Activated CD4-positive, alpha-beta T cell treated with anti-CD3 and anti-CD28 coated beads, Interleukin-2, amount 50 U/mL, for 4 hours (primary cell): ENCODE measurements at places on chromosomes 1 and 21.

GRCh38 chr1:9426291-9426711 lies 113.0 kb upstream of the SLC25A33 start:
- peak; percentile 60 for DNase-seq

DNA sequence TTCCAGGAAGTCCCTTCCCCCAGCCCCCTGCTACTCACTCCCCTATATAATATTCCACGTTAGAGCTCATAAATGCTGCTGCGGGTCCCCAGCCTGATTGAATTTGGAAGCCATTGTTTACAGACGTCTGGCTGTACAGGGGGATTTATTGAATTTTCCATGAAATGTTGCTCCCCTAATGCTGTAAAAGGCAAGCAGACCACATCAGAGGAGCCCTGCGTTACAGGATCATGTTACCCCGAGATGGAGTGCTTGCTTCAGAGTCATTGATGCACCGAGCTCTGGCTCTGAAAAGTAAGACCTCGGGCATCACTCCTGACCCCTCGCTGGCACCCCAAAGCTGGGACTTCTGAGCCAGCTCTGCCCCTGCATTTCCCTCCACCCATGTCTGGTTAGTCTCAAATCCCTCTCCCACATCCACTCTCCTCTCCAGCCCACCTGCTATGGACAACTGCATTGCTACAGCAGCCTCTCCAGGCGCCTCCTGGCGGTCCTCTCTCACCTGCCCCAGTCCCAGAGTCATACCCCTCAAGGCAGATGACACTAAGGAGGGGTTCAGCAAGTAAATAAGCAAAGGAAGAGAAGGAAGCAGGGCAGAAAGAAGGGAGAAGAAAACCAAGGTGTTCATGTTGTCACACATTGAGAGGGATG lies 127.8 kb downstream of the TMEM53 start:
- no peak for DNase-seq

DNA sequence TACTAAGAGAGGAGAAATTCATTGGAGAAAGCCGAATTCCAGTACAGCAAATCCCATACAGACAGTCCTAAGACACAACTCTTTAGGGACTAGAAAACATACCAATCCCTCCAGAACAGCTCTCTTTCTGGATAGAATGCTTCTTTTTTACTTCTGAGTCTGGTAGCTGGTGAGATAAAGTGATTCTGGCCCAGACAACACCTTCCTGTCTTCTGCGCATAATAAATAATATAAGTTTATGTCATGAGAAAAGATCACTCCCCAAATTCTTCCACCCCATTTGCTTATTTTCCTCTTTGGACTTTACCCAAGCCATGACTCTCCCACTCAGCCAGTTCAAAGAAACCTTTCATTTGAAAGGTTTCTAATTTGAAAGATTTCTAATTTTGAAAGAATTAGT lies 98.4 kb downstream of the EDEM3 start:
- DNase-seq: no peak

DNA sequence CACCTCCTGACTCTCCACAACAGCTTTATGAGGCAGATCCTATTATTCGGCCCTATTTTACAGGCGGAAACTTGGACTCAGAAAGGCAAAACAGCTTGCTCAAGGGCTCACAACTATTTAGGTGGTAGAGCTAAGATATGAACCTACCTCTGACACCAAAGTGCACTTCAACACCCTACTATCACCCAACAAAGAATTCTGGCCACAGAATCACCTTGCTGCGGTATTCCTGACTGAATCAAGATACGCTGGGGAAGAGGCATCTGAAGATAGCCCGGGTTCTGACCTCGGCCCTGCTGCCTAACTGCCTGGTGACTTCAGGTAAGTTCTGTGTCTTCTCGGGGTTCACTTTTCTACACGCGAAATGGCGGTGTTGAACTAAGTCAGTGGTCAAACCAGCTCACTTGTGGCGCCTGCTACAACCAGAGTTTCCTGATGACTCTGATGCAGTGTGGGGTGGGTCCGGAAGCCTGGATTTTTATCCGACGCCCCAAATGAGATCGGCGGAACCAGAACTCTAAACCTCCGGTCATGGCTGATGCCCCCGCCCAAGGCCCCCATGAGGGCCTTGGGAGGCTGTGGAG lies 608 bp downstream of the PEF1 start:
- no peak for DNase-seq

- DNase-seq: no peak
Measured at GRCh38 chr1:20729990-20730689, 2.4 kb downstream of the SH2D5 start.

DNA sequence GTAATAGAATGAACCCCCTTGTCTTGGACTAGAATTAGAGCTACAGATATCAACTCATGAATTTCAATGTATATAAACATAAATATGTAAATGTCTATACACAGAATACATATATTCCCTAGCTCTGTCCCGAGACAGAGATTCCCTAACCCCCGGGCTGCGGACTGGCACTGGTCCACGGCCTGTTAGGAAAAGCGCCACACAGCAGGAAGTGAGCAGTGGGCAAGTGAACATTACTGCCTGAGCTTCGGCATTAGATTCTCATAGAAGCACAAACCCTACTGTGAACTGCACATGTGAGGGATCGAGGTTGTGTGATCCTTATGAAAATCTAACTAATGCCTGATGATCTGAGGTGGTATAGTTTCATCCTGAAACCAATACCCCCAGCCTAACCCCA lies 51.2 kb downstream of the PIK3R3 start:
- DNase-seq: no peak

GRCh38 chr21:37784591-37785318 lies 131.5 kb downstream of the KCNJ6 start:
- no peak for DNase-seq

- DNase-seq: no peak
Measured at GRCh38 chr1:211503542-211503941, 11.6 kb upstream of the RD3 start.

- DNase-seq: no peak
Measured at GRCh38 chr1:9250411-9251381, 16.1 kb downstream of the H6PD start.

DNA sequence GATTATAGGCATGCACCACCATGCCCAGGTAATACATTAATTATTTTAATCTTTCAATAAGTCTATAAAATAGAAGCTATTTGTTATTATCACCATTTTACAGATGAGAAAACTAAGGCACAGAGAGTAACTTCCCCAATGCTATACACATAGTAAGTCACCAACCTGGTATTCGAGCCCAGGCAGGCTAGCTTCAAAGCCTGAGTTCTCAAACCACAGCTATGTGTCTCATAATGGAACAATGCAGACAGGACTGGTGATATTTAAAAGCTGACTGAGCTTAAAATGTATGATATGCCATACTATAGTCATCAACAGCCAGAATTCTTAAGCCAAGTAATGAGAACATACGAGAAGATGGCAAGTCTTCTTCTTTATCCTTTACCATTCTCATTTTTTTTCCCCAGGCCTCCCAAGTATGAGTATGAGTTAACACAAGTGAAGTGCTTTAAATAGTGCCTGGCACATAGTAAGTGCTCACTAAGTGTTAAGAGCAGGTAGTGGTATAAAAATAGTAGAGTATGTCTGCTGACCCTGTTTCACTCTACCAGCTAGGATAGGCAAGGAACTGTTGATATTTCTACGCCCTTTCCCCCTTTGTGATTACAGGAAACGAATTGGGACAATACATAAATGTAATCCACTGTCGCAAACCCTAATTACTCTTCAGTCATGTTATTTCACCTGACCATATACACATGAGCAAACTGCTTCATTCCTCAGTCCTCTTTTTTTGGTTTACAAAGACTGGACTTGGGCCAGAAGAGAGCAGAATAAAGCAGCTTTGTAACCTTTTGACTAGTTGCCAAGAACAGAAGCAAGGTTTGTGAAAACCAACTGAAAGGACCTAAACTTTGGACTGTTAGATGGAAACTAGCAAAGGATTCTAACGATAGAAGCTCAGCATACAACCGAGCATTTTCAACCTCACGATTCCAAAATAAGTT lies 9.5 kb downstream of the EYA3 start:
- no peak for DNase-seq

DNA sequence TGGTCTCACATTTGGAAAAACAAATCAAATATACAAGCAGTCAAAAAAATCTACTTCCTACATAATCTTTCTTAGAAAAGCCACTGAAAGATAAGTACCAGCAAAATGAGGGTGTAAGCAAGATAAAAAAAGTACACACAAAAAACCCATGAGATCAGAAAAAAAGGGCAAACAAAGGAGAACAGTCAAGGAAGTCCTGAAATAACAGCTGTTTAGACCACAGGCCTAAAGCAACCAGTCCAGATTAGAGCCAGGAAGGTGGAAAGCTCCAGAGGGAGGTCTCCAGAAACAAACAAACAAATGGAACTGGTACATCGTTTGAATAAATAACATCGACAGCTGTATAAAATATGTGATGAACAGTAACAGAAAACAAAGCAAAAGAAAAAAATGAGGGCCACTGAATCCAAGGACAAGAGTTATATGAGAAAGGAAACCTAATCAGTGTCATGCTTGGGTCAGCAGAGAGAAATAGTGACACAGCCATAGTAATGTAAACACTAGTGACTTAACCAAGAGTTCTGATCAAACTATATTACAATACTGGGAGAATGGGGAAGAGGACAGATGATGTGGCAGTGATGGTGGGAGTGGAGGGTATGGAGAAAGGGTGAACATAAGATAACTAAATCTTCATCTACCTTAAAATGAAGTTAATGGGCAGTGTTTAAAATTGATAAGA lies 67.5 kb downstream of the NVL start:
- no peak for DNase-seq

- no peak for DNase-seq
Measured at GRCh38 chr1:218499011-218499691, 154.0 kb downstream of the TGFB2 start.

DNA sequence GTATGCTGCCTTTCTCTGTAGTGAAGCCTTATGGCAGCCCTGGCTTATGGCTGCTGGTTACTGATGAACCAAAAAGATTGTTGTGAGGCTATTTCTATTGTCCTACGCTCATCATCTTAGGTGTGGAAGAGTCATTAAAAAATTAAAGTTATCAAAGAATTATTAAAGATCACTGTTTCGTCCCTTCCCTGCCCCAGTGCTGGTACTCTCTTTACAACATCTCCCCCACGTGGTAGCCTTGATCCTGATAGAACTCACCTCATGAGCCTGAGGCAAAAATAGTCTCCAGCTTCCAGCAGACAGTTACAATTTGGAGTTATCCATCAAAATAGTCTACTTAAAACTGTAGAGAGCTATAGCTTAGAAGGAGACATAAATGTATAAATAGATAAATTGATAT lies 201.5 kb downstream of the S1PR1 start:
- DNase-seq: no peak

- DNase-seq: peak; percentile 51
Measured at GRCh38 chr1:109193653-109194590, 19.8 kb upstream of the SARS1 start.

DNA sequence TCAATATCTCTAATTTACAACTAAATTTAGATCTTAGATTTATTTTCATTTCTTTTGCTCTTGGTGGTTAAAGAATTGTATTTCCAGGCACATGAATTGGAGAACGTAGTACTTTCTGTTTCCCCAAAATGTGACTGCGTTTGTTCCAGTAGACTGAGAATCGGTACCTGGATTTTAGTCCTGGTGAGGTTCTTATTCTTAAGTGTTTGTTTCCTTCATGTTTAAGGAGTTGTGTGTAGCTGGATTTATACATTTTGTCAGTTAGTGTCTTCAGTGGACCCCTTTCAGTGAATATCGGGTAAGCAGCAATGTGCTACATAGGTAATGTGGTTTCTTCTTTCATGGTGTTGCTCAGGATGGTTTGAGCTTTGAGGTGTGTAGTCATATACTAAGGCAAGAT lies 6.8 kb downstream of the MIER1 start:
- no peak for DNase-seq

- no peak for DNase-seq
Measured at GRCh38 chr21:45972353-45972715, 9.2 kb upstream of the COL6A1 start.

DNA sequence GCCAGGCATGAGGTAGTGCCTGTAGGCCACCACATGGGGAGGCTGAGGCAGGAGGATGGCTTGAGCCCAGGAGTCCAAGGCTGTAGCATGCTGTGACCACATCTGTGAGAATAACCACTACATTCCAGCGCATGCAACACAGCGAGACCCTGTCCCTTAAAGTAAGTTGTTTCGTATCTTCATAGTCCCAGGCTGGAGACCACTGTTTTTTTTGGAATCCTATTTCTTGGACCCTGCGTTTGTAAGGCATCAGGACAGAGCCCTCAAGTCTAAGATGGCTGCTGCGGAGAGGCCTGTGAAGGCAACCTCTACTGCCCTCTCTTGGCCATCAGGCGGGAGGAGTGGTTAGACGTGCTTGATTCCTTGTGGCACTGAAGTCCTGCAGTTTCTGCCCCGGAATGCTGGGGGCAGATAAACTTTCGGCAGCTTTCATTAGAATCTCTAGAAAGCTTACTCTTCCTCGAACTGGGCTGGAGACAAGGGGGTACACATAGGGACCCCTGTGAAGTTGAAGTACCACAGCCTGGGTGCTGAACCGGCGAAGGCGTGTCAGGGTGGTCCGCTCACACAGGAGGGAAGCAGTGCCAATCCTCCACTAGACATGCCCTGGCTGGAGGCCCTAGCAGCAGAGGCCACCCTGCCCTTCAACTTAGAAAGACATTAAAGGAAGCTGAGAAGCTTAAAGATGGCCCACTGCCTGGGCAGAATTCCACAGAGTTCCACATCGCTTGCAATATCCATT lies 36.6 kb downstream of the RABIF start:
- DNase-seq: no peak

DNA sequence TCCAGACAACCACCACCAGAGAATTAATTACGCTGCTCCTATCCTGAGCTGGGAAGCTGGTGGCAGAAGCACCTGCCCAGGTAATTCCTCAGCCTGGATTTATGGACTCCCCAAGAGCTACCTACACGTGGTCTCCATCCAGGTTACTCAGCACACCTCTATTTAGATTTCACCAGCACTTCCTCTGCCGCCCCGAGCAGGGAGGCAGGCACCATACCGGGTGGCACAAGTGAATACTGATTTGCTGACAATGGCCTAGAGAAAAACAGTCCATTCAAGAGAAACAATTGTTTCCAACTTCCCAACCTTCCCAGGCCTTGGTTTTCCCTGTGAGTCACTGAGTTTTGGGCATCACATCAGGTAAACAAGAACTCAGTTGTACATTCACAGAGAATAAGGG lies 134.3 kb downstream of the MATN1 start:
- no peak for DNase-seq

DNA sequence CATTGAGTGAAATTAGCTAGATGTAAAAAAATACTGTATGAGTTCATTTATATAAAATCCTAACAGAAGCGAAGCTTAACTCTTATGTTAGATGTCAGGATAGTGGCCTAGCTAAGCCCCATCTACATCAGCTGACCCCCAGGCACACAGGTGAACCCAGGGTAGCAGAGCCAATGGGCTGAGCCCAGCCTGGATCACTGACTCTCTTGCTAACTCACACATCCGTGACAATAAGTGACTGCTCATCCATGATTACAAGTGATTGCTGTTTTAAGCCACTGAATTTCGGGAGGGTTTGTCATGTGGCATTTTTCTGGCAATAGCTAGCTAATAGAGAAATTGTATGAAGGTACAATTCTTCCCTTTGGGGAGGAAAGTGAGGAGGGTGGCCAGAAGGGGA lies 55.2 kb upstream of the COG2 start:
- DNase-seq: no peak

GRCh38 chr1:69406244-69406643 lies 161.5 kb upstream of the LRRC7 start:
- no peak for DNase-seq

- no peak for DNase-seq
Measured at GRCh38 chr1:211132721-211133392, 1.1 kb downstream of the KCNH1 start.

- no peak for DNase-seq
Measured at GRCh38 chr1:86757272-86757984, 53.1 kb downstream of the SH3GLB1 start.

GRCh38 chr21:38145104-38145503 lies 111.7 kb upstream of the KCNJ15 start:
- DNase-seq: no peak

- no peak for DNase-seq
Measured at GRCh38 chr1:205458777-205459566, 3.1 kb upstream of the BLACAT1 start.
